ENCODE measurements at places on chromosomes 1 and 21.

GRCh38 chr1:41499591-41499990 lies 15.1 kb upstream of the EDN2 start:
- no peak for DNase-seq

GRCh38 chr1:60895701-60896100 lies 186.7 kb upstream of the NFIA start:
- no peak for DNase-seq

DNA sequence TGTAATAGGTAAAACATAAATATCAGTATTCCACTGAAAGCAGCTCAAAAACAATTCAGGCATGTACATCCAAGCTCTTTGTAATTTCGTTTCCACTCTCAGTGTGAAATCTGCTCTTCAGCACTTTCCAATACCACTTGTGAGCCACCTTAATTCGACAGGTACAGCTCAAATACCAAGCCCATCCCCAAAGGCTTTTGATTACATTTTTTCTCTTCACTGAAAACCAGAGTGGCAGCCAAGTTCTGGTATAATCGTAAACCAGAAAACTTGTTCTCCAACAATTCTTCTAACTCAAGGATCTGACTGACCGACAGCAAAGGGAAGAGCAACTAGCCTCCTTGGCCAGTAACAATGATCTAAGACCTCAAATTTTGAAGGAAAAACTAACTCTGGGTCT lies 36.8 kb downstream of the FBXO42 start:
- DNase-seq: no peak

- no peak for DNase-seq
These were observed 9.3 kb downstream of the CBR1 start for GRCh38 chr21:36079010-36079649.
